Ureter (tissue), 1 donor: ENCODE measurements at places on chromosomes 11 and 22.

DNA sequence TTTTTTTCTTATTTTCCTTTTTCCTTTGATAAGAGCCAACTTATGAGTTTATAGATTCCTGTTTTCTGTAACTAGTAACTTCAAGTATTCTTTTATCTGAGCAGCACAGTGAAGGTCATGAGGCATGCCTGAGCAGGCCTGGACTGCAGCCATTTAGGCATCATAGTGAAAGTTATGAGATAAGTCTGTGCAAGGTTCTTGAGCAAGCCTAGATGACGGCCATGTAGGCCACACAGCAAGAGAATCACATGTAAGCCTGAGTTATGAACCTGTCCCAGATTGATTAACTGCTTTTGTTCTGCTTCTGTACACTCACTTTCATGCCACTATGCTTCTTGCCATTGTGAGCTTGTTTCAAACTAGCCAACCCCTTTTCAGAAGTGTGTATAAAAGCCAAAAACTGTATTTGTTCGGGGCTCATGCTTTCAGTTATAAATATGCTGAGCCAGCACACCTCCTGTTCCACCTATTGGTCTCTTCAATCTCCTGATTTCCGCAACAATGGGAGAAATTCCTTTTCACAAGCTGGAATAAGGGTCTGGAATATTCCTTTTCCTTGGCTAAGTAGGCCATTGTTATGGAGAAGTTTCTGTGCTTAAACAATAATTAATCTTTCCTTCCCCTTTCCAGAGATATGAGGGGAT lies 745.7 kb downstream of the FAM181B start:
- peak; percentile 72 for DNase-seq

- no peak for DNase-seq
These were observed 9.0 kb upstream of the PANX3 start for GRCh38 chr11:124602193-124602592.

GRCh38 chr22:27866135-27867084 lies 52.6 kb downstream of the PITPNB start:
- no peak for DNase-seq

DNA sequence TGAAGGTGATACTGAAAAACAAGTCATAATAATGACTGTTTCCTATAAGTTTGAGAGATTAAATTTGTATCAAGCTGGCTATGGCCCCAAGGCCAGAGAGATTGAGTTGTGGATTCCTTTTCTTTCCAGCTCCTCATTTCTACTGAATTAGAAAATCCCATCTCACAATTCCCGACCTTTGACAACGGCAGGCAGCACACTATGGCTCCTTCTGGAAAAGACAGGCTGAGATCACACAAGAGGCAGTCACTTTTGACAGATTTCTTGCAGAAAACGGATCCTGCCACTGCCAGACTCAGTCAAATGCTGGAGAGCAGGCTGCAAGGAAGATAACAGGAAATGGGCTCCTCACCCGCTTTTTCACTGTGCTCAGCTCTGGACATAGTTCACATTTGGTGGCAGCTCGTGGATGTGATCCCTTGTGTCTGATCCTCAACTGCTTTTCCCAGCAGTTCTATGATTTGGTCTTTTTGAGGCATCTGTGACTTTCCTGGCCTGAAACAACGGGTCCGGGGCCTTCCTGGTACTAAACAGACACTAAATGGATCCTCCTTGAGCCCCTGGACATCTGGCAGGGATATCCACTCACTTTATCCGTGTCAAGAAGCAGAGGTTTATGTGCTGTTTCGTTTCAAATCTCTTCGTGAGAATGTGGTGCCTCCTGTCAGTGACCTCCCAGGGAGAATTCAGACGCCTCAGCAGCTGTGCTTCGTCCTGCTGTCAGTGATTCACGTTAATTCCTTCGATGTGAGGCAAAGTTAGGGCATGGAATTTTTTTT lies 26.1 kb upstream of the RTL6 start:
- no peak for DNase-seq

DNA sequence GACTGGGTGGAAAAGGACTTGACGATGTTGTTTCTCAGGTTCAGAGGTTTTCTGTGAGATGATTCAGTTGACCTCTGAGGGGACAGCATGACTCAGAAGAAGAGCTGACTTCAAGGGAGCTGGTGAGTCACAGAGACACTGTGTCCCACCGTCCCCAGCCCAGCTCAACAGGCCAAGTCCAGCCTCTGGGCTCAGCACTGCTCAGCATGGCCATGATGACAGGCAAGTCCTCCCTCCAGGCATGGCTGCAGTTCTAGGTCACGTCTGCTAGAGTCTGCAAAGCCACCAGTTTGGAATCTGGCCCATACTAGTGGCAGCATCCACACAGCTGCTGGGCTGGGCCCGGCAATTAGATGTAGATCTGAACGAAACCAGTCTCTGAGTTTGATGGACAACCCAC lies 12.9 kb downstream of the TRIM29 start:
- DNase-seq = no peak

DNA sequence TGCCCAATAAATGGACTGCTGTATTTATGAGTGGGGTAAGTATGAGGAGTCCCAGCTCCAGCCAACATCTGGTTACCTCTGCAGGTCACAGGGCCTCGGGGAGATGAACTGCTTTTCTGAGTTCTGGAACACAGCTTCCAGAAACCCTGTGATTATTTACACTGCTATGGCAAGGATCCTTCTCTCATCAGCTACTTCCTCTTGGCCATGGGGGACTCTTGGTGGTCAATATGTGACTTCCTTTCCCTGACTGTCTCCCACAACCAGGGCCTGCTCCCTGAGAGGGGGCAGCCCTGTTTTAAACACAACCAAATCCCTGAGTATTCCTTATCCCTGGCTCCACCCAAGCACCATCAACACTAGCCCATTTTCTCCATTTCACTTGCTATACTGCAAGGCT lies 10.0 kb downstream of the RHOG start:
- DNase-seq = no peak

- DNase-seq = no peak
These were observed 16.7 kb downstream of the FLRT1 start for GRCh38 chr11:64052436-64052835.

- no peak for DNase-seq
These were observed 471.4 kb downstream of the SOX6 start for GRCh38 chr11:15884777-15885540.

GRCh38 chr11:76997512-76997911 lies 36.7 kb upstream of the B3GNT6 start:
- DNase-seq = no peak

GRCh38 chr11:64925536-64926436 lies 1.3 kb downstream of the PPP2R5B start:
- DNase-seq = no peak
